ENCODE measurements at places on chromosomes 5 and 9.
A peak's percentile ranks its signal among the peaks of the same experiment; 100 is the strongest.

- DNase-seq = peak; percentile 46
Observed at GRCh38 chr9:133532937-133533668, 1.4 kb upstream of the ADAMTSL2 start.

DNA sequence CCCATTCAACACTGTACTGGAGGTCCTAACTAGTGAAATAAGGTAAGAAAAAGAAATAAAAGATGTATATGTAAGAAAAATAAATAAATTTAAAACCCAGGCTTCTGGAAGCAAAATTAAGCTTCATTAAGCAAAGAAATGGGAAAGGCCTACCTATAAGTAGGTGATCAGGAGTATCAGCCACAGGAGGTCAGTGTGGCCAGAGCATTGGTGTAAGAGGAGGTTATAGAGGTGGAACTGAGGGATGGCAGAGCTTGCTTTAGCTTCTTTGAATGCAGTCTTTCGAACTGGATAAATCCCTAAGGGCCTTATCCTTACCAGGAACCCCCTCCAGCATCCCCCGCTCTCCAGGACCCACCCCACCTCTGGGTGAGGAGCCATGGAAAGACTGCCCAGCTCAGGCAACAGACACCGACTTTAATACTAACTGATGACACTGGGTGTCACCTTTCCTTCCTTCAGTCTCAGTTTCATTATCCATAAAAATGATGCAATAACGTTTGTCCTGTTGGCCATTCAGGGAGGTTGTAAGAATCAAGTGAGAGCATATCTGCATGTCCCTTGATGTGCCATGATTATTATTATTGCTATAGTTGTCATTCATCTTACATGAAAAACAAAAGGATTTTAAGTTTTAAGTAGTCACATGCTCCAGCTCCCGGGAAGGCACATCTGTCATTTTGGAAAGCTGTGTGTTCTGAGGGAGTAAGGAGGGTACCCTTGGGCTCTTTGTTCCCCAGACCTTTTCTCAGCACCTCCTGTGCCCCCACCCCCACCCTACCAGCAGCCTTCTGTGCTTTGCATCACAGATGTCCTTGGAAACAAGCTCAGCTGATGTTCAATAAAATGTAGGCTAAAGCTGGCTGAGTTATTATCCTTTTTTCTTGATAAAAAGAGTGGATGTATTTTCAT lies 50.8 kb upstream of the CTNNA1 start:
- DNase-seq = no peak

GRCh38 chr5:115571441-115571878 lies 26.9 kb upstream of the FEM1C start:
- DNase-seq = no peak

DNA sequence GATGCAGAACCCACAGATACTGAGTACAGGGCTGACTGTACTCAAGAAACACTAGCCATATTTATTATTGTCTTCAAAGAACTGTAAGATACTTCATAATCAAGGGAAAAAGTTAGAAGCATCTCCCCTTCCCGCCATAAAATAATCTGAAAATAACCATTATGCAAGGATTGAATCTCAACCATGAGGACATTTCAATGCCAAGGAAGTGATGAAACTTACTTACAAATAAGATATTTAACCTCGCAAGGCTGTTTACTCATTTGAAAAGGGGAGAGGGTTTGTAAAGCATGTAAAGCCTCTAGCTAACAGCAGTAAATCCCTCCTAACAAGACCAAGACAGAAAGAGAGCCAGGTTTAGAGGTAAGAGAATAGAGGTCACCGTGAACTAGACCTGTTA lies 6.3 kb downstream of the MYO10 start:
- no peak for DNase-seq

Measured in activated CD4-positive, alpha-beta T cell treated with anti-CD3 and anti-CD28 coated beads for 24 hours (primary cell).